Activated naive CD8-positive, alpha-beta T cell treated with anti-CD3 and anti-CD28 coated beads, Interleukin-2, amount 10 ng/mL, durations not matched to agents 7 days and 5 days (primary cell): ENCODE measurements at places on chromosomes 4 and X.

- H3K4me3 ChIP-seq: no peak overlapping the region
- H3K36me3 ChIP-seq: peaks cover 7% of the 10 kb centered on the region
- no peak overlapping the region for H3K27ac ChIP-seq
- peaks cover 7% of the 10 kb centered on the region for H3K27me3 ChIP-seq
- peaks cover 6% of the 10 kb centered on the region for H3K4me1 ChIP-seq
Observed at GRCh38 chr4:80079255-80079923, 6.4 kb upstream of the ANTXR2 start.

- H3K36me3 ChIP-seq: no peaks in the 10 kb centered on the region
- H3K27ac ChIP-seq: no peak overlapping the region
- DNase-seq: no peak
Observed at GRCh38 chr4:104395168-104395614, 99.5 kb downstream of the CXXC4 start.

DNA sequence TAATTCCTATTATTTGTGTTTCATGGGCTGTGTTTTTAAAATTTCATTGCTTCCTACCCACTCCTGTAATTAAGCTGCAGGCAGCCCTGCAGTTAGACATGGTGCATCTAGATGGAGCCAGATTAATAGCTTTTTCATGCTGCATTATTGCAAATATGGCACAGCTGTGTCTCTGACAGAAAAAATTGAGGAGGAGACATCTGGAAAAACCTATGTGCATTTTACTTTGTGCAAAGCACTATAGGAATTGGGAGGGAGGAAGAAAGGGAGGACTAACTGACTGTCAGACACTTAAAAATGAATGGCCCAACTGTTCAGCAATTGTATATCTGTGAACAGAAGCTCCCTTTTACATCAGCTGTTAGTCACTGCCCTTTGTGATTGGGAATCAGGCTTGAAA, 8.1 kb upstream of the RPGR start:
- H3K36me3 ChIP-seq: no peaks in the 10 kb centered on the region
- peaks cover 6% of the 10 kb centered on the region for H3K27me3 ChIP-seq
- no peak overlapping the region for H3K4me3 ChIP-seq
- no peak overlapping the region for H3K27ac ChIP-seq
- no peak for DNase-seq
- no peaks in the 10 kb centered on the region for H3K4me1 ChIP-seq

DNA sequence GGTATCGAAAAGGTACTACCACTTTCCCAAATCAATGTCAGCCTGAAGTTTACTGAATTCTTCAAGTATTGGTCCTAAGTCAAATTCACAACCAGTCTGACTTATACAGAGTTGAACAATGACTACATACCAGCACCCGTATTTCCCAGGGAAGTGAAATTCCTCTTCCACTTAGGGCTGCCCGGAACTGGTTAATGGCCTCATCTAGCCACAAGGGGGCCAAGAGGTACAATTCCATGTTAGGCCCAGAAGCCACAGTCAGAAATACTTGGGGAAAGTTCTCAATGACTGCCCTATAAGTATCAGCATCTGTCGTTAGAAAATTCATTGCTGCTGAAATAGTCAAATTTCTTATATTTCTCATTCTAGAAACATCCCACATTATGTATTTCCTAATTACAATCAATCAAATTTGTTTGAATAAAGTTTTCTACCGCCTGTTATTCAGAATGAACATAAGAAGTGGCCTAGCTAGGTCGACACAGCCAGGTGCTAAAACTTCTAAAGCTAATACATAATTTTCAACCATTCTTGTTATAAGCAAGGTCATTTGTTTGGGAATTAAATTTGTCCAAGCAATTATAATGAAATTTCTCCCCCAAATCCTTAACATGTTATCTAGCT, 5.6 kb upstream of the PCDH7 start:
- no peak overlapping the region for H3K4me3 ChIP-seq
- H3K27ac ChIP-seq: no peak overlapping the region
- peaks cover 2% of the 10 kb centered on the region for H3K36me3 ChIP-seq

DNA sequence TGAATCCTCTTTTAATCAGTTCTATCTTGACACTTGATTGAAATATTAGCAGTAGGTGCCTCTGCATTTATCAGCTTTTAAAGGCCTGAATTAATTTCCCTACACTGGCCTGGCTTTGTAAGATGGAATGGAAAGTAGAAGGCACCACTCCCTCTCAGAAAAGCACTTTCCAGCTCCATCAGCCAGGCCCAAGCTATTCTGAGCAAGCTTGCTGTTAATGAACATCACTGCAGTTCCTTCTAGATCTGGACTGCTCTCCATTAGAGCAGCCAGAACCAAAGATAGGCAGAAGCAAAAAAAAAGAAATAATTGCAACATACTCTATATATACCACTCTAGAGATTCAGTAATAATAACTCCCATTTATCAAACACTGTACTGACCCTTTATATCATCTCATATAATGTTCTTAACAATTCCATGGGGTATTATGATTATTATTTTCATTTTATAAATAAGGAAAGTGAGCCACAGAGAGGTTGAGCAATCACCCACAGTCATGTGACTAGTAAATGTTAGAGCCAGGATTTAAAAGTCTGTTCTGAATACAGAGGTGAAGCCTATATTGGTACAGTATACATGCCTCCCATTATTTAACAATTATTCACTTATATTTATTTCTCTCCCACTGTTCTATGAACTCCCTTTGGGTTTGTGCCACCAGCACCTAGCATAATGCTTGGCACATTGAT, 39.4 kb upstream of the GPC3 start:
- no peak overlapping the region for H3K27ac ChIP-seq
- no peak overlapping the region for H3K4me3 ChIP-seq
- peaks cover 7% of the 10 kb centered on the region for H3K4me1 ChIP-seq
- no peaks in the 10 kb centered on the region for H3K36me3 ChIP-seq
- DNase-seq: no peak
- H3K27me3 ChIP-seq: no peaks in the 10 kb centered on the region
